ENCODE measurements at places on chromosomes 5 and 9.

- DNase-seq = no peak
Measured at GRCh38 chr5:10920400-10920799, 159.4 kb upstream of the DAP start.

GRCh38 chr9:122463828-122464632, 13.7 kb downstream of the OR1J1 start:
- DNase-seq = peak; percentile 45

GRCh38 chr5:168424594-168425323, 61.5 kb upstream of the RARS1 start:
- no peak for DNase-seq

GRCh38 chr5:64958757-64959391, 190.1 kb downstream of the CWC27 start:
- DNase-seq = no peak

DNA sequence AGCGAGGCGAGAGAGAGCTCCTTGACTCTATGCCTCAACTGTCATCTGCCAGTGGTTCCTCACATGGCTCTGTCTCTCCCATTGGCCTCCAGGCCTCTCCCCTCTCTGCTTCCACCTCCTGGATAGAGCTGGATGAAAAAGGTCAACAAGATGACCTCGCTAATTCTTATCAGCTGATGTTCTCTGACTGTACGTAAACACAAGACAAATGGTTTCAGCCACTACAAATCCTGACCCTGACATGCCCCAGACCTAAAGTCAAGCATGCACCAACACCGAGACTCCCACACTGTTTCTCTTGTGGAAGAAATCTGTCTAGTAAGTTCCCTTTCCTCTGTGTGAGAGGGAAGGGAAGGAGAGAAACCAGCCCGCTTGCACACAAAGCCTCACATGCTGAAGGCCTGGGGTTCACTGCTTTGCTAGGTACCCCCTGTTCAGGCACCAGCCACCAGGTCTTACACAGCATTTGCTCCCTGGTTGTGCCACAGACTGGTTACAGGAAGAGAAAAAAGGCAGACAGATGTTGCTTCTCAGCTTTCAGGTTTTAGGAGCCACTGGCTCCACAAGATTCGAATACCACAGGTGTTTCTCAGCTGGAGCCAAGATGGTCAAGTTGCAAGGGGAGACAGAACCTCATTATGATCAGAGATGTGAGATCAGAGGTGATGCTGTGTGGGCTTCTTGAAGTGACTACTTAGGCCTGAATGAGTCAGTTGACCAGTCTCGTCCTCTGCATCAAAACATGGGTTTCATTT, 592.5 kb downstream of the CCDC171 start:
- no peak for DNase-seq

GRCh38 chr5:154844809-154845208, 5.6 kb downstream of the FAXDC2 start:
- DNase-seq = no peak

DNA sequence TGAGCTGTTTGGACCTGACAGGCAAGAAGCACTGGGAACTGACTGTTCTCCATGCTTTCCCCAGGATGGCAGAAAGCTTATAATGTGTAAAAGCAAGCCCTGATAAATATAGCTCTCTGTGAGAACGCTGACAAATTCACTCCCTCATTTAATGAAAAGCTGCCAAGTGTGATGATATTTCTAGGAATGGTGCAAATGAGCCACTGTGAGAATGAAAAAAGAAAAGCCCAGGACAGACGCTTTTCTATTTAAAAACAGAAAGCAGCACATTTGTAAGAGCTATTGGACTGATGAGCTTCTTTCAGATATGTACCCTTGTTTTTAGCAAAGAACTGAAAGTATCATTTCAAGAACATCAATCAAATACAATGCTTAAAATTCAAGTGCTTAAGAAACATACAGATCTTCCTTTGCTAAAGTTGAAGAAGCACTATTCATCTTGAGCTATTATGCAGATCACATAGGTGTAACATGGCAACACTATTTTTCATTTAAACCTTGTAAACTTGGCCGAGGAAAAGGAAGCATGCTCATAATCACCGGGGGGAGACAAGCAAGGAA, 842.6 kb upstream of the ACO1 start:
- no peak for DNase-seq

- no peak for DNase-seq
Measured at GRCh38 chr5:159002171-159002570, 97.5 kb downstream of the EBF1 start.

GRCh38 chr9:105187781-105188180, 56.7 kb upstream of the SLC44A1 start:
- DNase-seq = no peak

DNA sequence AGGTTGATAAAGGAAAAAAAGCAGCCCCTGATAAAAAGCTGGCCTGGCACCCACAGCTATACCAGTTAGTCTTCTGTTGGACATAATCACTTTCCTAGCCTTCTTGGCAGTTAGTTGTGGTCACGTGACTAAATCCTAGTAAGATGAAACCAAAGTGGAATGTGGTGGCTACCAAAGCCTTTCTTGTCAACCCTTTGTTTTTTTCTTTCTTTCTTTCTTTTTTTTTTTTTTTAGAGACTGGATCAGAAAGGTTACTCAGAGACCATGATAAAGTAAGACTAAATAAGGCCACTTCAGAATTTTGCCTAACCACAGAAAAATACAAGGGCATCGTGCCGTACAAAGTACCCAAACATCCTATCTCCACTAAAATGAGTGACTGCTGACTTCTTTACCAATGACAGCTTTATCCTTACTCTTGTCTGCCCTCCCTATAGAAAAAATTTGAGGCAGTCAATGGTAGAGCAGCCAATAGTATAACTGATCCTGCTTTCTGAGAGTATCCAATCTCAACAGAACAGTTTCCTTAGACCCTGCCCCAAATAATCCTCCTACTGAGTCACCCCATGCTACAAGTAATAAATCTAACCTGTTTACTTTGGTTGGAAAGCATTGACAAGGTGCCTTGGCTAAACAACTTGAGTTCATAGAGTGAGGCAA, 14.2 kb upstream of the KIF27 start:
- no peak for DNase-seq

- no peak for DNase-seq
Measured at GRCh38 chr5:56849671-56850070, 34.3 kb downstream of the MAP3K1 start.

DNA sequence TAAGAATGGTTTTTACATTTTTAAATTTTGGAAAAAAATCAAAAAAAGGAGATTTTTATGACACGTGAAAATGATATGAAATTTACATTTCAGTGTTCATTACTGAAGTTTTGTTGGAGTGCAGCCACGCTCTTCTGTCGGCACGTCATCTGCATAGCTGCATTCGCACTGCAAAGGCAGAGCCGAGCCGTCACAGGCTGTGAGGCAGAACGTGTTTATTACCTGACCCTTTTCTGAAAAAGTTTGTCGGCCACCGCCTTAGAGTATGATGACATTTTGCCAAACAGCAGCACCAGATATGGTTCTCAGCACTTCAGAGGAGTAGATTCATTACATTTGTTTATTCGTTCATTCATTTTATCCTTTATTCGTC, 24.1 kb downstream of the HRH2 start:
- no peak for DNase-seq

DNA sequence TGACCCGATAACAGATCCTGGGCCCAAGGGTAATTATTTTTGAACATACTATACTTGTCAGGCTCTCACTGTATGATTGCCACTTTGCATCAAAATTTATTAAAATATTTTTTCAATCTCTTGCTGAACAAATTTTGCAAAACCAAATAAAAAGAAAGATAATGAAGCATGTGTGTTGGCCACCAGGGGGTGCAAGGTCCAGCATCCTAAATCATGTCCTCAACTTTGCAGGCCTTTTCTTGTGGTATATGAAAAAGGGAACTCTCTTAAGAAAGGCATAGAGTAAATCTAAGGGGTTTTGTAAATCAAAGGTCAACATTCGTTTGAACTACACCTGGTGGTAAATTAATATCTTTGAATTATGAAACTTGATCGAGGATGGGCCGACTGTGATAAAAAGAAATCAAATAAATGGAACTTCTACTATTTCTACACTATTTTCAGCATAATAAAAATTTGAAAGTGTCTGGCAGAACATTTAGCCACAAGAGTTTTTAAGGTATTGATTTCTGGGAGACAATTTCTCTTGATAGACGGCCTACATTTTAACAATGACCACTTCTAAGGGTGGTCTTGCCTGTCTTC, 676.5 kb downstream of the DMRTA1 start:
- no peak for DNase-seq

DNA sequence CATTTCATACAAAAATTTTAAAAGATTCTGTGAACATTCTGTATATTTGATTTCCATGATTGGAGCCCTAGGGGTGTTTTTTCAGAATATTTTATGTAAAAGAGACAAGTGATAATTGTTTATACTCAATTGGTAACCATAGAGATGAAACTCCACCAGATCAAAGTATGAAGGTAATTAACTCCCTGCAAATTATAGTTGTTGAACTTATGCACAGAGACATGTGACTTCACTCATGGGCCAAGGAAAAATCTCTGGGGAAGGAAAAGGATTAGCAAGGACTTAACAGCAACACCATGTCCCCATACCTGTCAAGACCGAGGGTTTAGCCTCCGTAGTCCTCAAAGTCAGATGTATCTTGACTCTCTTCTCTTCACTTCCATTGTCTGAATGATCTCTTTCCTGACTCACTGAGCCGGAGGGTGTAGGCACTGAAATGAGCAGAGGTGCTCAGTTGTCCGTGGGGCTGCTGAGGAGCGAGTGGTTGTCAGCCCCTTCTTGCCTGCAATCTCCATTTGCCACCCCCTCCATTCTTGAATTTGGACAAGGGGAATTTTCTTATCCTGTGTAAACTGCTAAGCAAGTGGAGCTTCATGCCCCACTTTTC, 17.5 kb upstream of the CXCL14 start:
- DNase-seq = no peak

GRCh38 chr9:131062969-131063368, 33.4 kb upstream of the AIF1L start:
- no peak for DNase-seq

DNA sequence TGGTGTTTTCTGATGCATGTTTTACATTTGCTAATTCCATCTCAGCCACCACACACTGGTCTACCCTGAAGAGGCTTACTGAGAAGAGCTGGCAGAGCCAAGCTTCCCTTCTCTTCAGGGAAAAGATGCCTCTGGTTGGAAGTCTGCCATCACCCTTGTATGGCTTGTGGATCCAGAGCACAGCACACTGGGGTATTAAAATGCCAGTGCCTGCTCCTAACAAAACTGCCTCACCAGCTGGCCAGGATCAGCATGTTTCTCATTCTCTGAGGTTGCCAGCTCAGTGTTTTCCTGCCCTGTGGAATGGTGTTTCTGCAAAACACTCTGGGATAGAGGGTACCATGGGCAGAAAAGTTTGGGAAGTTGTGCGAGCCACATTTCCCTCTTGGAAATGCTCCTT, 31.6 kb upstream of the ZNF618 start:
- DNase-seq = no peak

DNA sequence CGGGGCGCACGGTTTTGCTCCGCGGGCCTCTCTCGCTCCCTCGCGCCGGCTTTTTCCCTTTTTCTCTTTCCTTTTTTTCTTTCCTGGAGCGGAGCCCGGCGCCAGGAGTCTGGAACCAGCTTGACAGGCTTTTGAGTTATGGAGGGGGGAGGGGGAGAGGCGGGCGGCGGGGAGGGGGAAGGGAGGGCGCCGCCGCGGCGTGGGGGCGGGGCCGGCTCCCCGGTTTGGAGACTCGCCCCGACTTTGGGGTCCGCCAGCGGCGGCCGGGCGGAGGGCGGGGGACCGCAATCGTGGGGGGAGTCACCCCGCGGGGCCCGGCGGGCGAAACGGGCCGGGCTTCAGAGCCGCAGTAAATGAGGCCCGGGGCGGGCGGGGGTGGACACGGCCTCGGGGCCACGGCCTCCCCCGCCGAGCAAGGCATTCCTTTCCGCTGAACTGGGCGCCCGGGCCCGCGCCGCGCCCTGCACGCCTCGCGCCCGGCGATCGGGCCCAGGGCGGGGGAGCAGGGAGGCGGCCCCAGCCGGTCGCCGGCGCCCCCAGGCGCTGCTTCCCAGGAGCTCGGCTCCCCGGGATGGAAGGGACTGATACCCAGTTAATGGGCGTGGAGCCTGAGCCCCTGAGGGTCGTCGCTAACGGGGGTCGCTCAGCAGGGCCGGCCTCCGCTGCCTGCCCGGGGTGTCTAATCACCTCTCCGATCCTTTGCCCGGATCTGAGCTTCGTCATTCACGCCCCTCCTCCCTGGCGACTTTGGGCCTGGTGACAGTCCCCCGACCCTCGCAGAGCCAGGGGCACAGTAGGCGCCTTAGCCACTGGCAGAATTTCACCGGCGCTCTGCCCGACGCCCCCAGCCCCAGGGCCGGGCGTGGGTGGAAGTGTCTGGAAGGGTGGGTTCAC, 138.1 kb downstream of the C9orf50 start:
- DNase-seq = no peak

DNA sequence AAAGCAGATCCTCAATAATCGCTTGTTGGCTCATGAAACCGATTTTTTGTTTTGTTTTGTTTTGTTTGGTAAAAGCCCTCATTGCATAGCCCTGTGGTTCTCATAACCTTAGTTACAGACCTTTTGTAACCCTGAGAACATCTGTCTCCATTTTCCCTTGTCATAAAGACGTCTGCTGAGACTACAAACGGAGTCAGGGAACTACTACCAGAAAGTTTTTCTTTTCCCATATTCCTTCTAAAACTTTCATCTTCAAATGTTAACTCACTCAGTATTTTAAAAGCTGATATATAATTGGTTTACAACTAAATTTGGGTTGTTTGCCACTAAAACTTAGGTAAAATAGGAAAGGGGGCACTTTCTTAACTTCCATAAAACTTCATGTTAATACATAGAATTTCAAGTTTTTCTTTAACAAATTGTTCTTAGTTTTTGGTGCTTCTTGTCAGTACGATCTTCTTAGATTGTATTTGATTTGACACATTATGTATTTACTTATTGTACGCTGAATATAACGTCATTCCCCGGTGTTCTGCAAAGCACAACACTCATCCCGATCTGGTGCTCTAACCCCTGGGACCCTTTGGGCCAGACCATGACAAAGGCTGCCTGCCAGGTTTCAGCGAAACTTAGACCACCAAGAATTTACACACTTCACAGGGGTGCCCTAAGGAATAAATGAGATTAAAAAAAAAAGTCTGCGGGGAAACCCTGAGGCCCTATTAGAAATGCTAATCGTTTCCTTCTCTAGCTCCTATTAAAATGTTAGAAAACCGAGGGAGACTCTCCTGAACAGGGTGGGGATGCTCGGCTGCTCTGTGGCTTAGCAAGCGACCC, 1.1 kb upstream of the ANP32B start:
- no peak for DNase-seq

DNA sequence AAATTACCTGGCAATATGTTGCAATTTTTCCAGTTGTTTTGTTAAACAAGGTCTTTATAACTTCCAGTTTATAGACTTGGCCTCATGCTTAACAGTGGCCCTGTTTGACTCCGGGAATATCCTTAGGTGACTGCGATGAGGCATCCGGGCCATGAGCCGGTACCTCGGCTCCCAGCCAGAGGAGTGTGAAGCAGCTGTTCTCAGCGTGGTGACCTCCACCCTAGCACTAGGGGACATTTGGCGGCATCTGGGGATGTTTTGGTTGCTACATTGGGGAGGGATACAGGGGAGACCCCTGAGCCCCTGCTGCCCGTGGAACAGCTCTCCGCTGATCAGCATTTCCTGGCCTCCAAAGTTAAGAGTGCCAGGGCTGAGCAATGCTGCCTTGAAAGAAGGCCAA, 533.4 kb downstream of the IRX1 start:
- no peak for DNase-seq

GRCh38 chr5:58153255-58153654, 306.6 kb downstream of the PLK2 start:
- DNase-seq = no peak

Data from Jurkat, Clone E6-1 (cell line).